ENCODE measurements at places on chromosomes 2 and 18. TPM values are rescaled to one million over a fixed set of nuclear protein-coding genes. Genes with fewer than 3 reads are reported as not detected.

The IDH1 gene
- total RNA-seq = 109 TPM

The NEUROD1 gene
- 69.3 TPM for total RNA-seq

The PDE1A gene
- 42.4 TPM for total RNA-seq

The ARMC9 gene
- total RNA-seq = 27.7 TPM

The SLC9A2 gene
- total RNA-seq = 0.36 TPM
